Fibroblast of skin of back (primary cell): ENCODE measurements at places on chromosomes 5 and 9.

- DNase-seq = no peak
Observed at GRCh38 chr5:88670461-88670860, 212.5 kb downstream of the MEF2C start.

DNA sequence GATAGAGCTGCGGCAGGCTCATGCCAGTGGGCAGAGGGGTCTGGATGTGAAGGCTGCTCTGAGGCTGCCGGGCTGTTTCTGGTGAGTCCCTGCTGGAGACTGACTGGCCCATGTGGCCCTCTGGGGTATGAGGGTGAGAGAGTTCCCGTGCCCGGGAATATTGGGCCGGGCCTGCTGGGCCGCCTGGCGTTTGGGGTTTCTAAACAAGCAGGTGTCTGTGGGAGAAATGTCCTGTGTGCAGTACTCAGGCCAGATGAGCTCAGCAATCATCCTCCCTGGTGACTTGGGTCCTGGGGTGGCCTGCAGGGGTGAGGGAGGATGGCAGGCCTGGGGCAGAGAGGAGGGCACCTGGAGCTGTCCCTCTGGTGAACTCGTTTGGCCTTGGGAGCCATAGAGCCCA lies 74.9 kb downstream of the MACROH2A1 start:
- no peak for DNase-seq

DNA sequence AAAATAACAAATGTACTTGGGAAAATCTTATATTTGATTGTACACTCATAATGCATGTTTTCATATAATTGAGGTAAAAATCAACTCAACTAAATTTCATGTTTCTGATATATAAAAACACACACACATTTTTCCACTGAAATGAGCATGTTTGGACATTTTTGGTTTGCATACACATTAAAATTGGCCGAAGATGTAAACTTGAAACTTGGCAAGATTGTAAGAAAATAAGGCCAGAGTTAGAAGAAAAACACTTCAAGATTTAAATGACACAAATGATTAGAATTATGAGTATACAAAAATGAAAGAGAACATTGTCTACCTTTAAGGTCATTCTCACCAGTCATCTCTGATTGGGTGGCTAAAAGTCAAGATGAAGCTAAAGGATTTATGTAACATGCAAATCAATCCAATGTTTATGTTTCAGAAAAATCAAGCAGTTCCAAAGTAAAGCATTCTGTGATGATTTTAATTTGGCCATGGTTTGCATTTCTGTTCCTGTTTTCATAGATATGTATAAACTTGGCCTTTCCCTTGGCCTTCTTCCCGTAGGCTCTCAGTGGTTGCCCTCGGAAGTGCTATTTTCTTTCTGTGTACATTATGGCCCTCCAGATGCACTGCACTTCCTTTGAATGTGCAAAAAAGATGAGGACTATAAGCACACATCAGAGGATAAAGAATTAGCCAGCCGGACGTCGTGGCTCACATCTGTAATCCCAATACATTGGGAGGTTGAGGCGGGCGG lies 1105.4 kb upstream of the DMAC1 start:
- DNase-seq = no peak

GRCh38 chr5:38634568-38635369 lies 78.3 kb upstream of the LIFR start:
- no peak for DNase-seq

DNA sequence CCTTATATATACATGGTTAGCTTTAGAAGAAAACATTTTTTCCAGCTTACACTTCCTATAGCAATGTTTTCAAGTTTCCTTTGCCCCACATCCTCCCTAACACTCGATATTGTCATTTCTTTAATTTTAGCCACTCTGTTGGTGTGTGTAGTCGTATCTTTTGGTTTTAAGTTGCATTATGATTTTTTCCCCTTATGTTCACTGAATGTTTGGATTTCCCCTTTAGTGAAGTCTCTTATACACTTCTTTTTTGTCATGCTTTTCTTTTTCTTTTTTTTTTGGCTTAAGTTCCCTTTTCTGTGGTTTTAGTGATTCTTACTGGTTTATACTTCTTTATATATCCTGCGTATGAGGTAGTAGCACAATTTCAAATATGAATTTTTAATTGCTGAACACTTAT lies 58.8 kb downstream of the KDM4C start:
- DNase-seq = no peak

- no peak for DNase-seq
Observed at GRCh38 chr5:153784277-153784676, 254.4 kb downstream of the FAM114A2 start.

DNA sequence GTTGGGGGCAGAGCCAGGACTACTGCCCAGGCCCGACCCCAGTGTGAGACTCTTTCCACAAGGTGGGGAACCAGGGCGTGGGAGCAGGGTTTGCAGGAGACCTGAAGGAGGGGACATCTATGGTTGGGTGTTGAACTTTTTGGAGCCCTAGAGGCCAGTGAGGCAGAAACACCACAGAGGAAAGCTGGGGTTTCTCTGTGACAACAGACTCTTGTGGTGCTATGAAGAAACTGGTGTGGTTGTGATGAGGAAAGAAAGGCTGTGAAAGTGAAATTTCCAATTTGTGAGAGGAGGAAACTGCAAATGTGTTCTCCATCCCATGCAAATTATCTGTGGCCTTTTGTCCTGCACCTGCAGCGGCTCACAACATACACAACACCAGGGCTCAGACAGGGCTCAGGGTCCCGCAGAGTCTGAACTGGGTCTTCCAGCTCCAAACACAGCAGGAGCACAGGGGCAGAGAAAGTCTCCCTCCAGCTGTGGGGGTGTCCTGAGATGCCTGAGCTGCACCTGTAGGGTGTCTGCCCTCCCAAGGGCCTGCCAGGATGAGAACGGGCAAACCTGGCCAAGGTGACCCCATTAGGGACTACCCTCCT lies 51.4 kb upstream of the GRHPR start:
- DNase-seq = no peak

- DNase-seq = no peak
Observed at GRCh38 chr9:121880343-121880898, 212.7 kb downstream of the TTLL11 start.

GRCh38 chr9:78664370-78664769 lies 367.4 kb downstream of the PSAT1 start:
- no peak for DNase-seq

GRCh38 chr5:124519396-124519795 lies 227.0 kb downstream of the ZNF608 start:
- peak; percentile 83 for DNase-seq

- DNase-seq = no peak
Observed at GRCh38 chr9:89408628-89409101, 89.2 kb downstream of the SEMA4D start.

DNA sequence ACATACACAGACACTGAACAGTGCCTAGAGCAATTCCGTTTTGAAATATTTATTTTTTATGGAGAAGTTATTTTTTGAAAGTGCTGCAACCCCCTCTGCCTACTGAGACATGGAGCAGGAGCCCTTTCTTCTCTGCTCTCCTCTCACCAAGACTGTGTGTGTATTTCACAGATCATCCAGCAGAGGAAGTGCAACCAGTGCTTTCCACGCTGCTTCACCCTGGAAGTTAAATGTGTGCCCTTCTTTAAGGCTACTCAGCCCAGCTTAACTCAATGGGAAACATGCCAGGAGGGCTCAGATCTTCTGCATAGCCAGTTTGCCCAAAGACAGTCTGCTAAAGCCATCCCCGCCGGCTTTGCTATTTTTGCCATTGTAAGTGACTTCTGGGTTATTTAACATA lies 606.3 kb downstream of the TLE1 start:
- DNase-seq = peak; percentile 7

GRCh38 chr5:55104036-55104772 lies 1.8 kb downstream of the GZMA start:
- DNase-seq = peak; percentile 5

GRCh38 chr5:132447196-132447595 lies 43.4 kb downstream of the IRF1 start:
- DNase-seq = no peak

GRCh38 chr5:125160787-125161502 lies 414.5 kb upstream of the ZNF608 start:
- peak; percentile 35 for DNase-seq

DNA sequence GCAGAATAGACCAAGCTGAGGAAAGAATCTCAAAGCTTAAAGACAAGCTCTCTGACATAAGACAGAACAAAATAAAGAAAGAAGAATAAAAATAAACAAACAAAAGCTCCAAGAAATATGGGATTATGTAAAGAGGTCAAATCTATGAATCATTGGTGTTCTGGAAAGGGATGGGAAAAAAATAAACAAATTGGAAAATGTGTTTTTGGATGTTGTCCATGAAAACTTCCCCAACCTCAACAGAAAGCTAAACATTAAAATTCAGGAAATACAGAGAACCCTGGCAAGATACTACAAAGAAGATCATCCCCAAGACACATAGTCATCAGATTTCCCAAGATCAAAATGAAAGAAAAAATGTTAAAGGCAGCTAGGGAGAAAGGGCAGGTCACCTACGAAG lies 662.0 kb upstream of the CDH18 start:
- peak; percentile 11 for DNase-seq

DNA sequence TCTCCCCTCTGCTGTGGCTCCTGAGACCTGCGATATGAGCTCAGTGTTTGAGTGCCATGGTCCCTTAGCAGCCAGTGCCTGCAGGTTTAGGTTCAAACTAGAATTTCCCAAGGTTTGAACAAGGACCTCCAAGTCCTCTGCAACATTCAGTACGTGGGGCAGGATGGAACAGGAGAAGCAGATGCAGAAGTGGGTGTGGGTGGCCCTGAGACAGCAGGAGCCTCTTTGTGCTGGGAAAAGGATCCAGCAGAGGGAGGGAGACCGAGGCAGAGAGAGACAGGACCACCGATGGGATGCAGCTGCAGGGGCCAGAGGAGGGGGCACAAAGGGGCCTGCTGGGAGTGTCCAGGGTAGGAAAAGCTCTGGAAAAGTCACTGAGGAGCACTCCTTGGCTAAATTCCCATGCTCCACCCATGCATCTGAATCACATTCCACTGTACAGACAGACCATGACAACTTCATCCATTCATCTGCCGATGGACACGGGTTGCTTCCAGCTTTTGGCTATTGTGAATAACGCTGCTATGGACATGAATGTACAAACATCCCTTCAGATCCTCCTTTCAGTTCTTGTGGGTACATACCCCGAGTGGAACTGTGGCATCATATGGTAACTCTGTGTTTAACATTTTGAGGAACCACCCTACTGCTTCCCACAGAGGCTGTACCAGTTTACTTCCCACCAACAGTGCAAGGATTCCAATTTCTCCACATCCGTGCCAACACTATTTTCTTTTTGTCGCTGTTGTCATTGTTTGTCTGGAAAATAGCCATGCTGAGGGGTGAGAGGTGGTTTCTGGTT lies 26.7 kb upstream of the SUSD3 start:
- DNase-seq = peak; percentile 1

DNA sequence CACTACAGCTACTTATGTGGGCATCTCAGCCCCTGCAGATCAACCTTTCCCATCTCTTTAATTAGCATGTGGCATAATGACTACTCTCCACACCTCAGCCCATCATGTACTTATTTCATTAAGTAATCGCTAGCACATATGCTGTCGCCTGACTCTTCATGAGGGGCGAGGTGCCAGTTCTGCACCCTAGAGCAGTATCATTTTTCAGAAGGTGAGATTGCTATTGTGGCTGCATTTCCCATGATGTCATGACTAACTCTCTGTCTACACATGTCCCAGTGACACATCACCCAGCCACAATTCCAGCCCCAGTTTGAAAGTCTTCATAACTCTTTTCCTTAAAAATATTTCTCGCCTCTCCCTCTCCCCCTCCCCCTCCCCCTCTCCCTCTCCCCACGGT lies 7.6 kb upstream of the F2RL1 start:
- peak; percentile 67 for DNase-seq

- no peak for DNase-seq
Observed at GRCh38 chr5:66617991-66618768, 22.0 kb downstream of the MAST4 start.

GRCh38 chr5:63961125-63961597 lies 1.1 kb downstream of the HTR1A start:
- no peak for DNase-seq

DNA sequence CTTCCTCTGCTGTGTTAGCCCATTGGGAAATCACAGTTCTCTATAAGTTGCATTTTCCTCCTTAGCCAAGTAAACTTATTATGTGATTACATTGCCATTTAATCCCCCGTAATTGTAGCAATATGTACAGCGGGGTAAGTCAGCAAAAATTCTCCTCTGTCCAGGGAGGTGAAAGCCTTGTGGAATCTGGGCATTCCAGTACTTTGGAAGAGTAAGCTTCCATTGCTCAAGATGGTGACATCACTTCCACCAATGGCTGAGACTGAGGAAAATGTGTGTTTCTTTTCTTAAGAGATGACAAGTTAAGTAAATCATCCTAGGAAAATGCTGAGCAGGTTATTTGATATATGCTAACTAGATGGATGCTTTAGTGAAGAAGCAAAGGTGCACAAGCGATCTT lies 436.7 kb downstream of the CETN3 start:
- DNase-seq = peak; percentile 46

DNA sequence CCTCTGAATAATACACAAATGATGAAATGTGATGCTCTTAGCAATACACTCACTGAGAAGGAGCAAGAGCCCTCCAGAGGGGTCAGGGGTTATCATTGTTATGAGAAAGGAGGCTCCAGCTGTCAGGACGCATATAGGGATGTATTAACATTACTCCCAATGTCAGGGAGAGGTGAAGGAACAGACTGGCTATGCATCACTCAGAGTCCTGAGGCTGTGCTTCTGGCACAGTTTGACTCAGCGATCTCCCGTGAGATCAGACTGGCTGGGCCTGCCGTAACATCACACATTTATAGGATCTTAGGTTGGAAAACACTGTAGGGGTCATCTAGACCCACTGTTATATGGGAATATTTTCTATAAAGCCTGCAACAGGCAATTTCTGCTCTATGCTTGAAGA lies 226.5 kb upstream of the GLRA1 start:
- DNase-seq = no peak

GRCh38 chr9:91483189-91483691 lies 59.6 kb upstream of the NFIL3 start:
- peak; percentile 82 for DNase-seq

DNA sequence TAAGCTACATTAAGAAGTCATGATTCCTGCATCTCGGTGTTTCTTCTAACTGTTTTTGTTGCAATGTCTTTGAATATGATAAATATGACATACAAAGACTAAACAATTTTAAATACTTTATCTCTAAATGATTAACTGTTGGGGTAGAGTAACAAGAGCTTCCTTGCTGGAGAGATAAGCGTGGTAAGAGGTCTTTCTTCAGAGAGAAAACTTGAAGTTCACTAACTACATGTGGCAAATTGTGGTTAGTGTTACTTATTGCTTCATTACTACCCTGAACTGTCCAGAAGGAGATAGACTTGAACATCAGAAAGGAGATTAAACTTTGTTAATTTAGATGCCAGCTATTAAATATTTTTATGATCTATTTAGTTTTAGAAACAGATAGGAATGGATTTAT lies 7.0 kb upstream of the ARSB start:
- DNase-seq = no peak

- DNase-seq = peak; percentile 83
Observed at GRCh38 chr9:21904371-21904770, 89.8 kb downstream of the CDKN2A start.
